Foreskin melanocyte (primary cell): ENCODE measurements at places on chromosomes 6 and 20.

GRCh38 chr6:16674801-16675392, 86.4 kb downstream of the ATXN1 start:
- DNase-seq, result no peak

DNA sequence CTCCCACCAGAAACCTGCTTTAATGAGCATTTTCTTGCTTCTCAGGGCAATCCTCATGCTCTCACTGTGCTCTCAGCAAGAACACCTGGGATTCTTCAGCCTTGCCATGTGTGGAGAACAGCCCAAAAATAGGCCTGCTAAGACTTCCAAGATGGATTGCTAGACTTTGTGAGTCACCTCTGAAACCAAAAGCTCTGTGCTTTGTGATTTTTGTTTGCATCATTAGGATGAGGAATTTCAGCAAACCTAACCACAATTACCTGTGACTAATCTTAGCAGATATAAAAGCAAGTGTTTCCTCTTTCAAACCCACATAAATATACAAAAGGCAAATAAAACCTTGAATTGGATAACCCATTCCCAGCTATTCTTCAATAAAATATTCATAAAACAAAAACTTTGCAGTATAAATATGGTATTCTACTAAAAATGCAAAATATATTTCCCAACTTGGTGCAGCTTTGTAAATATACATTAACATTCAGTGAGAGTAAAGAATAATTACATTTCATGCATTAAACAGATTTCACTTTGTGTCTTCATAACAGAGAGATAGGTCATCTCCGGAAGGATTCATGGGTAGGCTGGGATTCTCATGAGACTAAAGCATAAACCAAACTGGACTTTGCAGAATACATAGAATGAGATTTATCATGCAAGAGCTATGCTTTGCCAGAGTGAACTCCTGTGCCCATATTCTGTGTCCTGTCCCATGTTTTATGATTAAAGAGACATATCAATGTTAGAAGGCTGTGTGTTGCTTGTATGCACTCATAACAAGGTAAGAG, 33.5 kb downstream of the TPBG start:
- DNase-seq, result no peak

DNA sequence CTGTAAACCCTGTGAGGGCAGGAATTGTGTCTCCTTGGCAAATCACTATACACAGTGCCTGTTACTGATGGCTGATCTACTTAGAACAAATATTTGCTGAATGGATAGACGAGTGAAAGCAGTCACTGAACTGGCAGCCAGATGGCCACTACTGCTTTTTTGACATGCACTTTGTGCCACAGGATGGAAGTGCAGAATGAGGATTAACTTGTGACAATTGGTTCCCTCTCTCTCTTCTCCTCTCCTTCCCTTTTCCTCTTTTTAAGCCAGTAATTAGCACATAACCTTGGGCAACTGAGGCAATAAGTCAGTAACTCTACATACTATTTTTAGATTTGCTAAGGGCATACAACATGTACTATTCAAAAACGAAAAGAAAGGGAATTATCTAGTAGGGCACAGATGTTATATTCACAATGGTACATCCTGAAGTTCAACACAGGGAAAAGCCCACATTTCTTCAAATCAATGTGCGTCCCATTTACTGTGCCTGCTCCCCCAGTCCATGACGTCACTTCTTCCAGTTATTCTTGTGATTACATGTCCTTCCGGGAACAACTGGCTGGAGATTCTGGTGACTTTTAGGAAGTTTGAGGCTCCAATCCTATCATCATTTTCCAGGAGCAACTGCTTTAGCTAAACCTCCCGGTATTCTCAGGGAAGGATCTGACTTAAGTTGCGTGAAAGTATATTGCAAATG, 17.0 kb upstream of the RPS6KA2 start:
- DNase-seq, result no peak

- no peak for DNase-seq
Observed at GRCh38 chr6:3227363-3228045, at the start of gene TUBB2B. TSS of gene TUBB2B (minus strand) at chr6:3227653. CDS start at chr6:3227543, 110 bp downstream.

GRCh38 chr6:122947355-122947754, 48.7 kb upstream of the CLVS2 start:
- DNase-seq, result peak; percentile 10

- DNase-seq, result no peak
Observed at GRCh38 chr20:48845721-48846306, 18.0 kb upstream of the PREX1 start.

DNA sequence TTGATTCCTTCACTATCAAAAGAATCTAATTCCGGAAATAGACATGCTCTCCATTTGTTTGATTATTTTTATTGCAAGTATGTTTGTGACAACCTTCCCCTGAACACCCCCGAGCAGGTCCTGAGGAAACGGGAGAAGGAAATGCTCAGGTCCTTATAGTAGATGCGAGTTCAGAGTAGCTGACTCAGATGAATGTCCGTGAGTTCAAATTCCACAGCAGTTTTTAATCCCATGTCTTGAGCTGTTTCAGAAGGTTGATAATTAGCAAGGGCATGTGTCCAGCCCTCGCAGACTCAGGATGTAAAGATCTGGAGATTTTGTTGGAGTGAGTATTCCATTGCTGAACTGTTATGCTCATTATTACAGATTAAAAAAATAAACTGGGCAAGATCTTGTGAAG, 169.3 kb downstream of the BCAS1 start:
- DNase-seq, result no peak

GRCh38 chr20:25046736-25047666, 10.9 kb downstream of the ACSS1 start:
- no peak for DNase-seq

DNA sequence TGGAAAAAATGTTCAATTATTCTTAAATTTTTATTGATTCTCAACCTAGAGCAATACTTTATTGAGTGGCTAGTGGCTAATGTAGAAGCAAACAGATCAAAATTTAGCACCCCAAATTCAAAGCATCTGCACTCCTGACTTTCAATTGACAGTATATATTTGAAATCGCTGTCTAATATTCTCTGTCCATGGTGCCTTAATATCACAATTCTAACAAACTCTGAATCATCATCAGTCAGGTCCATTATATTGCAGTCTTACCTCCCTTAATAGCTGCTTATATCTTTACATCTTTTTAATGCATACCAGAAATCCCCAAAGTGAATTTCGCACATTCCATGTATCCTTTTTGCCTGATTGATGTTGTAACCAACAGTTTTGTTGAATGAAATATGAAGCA, 134.9 kb downstream of the THEMIS start:
- no peak for DNase-seq

GRCh38 chr6:117616391-117617209, 14.3 kb upstream of the GOPC start:
- no peak for DNase-seq

GRCh38 chr6:112144145-112144926, 56.9 kb downstream of the FAM229B start:
- DNase-seq, result no peak

GRCh38 chr6:68738039-68738438, 103.0 kb downstream of the ADGRB3 start:
- no peak for DNase-seq

- no peak for DNase-seq
Observed at GRCh38 chr6:166655251-166655650, 28.2 kb upstream of the RPS6KA2 start.

- DNase-seq, result no peak
Observed at GRCh38 chr6:132272776-132273175, 128.5 kb downstream of the MOXD1 start.

DNA sequence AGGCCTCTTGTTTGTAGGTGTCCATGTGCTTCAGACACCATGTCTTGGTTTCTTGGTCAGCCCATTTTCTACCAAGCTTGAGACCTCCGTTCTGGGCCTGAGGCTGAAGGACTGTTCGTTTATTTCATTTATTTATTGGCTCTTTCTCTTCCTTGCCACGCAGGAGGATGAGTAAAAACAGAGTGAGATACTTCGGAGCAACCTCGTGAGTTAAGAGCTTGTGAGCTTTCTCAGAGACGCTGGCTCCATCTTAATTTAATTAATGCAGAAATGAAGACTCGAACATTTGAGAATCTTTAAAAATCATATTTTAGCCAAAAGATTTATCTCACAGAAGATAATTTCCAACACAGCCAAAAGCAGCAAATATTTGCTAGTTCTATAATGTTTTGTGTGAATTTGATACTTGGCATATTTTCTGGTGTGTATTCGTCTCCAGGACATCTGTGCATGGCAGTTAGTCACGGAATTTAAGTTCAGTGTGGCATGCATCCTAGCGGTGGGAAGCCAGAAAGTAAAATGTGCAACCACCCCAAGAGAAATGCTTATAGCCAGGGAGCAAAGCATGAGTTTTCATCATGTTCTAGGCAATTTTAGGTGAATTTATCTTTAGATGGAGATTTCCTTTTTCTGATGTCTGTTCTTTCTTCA, 76.0 kb downstream of the THBS2 start:
- DNase-seq, result no peak

GRCh38 chr20:49913399-49914047, 1.8 kb downstream of the SPATA2 start:
- no peak for DNase-seq

DNA sequence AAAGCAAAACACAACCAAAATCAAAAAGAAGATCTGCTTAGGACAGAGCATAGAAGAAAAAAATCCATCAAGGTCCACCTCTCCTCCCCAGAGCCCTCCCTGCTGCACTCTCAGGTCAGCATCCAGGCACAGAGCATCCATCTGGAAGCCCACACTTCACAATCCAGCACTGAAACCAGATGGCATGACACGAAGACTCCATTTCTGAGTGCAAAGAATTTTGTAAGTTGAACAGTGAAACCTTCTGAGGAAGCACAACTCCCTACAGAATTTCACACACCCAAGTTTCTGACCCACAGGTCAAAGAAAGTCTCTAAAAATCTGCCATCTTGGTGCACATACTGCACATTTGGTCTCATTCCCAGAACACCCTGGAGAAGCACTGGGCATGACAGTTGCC, 128.8 kb upstream of the STXBP5 start:
- no peak for DNase-seq

DNA sequence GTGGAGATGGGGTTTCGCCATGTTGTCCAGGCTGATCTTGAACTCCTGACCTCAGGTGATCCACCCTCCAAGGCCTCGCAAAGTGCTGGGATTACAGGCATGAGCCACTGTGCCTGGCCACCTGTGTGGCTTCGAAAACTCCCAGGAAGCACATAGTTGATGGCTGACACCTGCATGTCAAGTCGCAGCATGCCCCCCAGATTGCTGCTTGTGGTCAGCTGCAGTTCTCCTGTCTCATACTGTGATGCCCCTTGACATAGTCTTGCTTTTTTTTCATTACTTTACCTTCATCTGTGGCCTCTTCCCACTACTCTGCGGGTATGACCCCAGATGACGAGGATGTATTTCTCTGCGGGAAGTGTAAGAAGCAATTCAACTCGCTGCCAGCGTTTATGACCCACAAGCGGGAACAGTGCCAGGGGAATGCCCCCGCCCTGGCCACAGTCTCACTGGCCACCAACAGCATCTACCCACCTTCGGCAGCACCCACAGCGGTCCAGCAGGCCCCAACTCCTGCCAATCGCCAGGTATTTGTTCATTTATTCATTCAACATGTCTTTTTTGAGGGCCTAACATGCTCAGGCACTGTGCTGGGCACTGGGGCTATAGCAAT, 13.1 kb downstream of the ZNF341 start:
- no peak for DNase-seq

- no peak for DNase-seq
Observed at GRCh38 chr6:149320796-149321195, 3.3 kb downstream of the TAB2 start.

DNA sequence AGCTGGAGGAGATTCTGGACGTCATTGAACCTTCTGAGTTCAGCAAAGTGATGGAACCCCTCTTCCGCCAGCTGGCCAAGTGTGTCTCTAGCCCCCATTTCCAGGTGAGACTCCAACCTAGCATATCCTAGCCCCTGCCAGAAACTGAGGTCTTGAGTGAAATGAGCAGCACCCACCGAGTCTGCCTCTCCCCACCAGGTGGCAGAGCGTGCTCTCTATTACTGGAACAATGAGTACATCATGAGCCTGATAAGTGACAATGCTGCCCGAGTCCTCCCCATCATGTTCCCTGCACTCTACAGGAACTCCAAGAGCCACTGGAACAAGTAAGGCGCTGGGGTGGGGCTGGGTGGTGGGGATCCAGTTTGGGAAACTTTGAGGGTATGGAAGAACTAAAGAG, 4.6 kb downstream of the MEA1 start:
- DNase-seq, result no peak

GRCh38 chr6:170113141-170113540, 177.7 kb downstream of the DLL1 start:
- DNase-seq, result no peak

DNA sequence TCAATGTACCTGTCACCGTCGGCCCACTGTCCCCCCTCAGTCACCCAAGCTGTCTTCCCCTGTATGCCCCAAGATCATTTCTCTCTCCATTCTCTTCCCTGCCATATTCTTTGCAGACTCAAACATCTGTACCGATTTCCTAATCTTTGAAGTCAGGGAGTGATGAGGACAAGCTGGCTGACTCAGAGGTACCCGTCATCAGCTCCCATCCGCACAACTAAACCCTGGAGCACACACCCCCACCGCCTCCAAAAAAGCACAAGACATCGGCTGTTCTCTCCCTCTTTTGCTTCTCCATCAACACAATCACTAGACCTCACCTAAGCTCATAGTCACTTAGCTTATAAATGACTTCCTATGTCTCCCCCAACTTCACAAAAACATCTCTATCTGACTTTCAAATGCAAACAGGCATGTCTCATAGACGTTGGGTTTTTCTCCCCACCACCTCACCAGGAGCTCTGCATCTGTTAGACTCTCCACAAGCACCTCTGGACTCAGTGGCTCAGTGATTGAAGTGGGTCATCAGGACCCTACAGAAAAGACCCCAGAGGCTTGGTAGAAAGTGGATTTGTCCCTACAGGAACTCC, 11.5 kb upstream of the NFATC2 start:
- no peak for DNase-seq

DNA sequence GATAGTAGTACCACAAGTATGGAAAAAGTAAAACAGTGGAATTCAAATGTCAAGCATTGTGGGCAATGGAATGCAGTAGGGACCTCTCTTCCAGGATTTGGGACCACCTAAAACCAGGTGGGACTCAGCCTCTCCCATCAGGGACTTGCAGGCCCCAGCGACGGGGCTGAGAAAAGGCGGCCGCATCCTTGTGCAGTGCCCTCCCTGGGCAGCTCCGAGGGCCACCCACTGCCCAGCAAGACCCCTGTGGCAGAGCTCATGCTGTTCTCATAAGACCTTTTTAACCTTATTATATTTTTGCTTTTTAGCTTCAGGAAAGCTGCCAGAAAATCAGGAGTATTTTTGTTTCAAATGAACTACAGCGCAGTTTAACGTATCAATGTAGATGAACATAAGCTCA, 142.6 kb upstream of the RPS6KA2 start:
- DNase-seq, result no peak

DNA sequence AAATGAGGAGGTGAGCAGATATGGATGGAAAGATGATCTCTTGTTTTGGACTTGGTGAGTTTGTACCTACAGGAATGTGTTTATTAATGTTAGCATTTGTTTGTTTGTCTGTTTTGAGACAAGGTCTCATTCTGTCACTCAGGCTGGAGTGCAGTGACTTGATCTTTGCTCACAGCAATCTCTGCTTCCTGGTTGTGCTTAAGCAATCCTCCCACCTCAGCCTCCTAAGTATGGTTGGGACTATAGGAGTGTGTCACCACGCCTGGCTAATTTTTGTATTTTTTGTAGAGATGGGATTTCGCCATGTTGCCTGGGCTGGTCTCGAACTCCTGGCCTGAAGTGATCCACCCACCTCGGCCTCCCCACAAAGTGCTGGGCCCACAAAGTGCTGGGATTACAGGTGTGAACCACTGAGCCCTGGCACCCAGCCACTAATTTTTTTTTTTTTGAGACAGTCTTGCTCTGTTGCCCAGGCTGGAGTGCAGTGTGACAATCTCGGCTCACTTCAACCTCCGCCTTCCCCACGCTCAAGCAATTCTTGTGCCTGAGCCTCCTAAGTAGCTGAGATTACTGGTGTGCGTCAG, 7.1 kb downstream of the CASP8AP2 start:
- no peak for DNase-seq

- DNase-seq, result no peak
Observed at GRCh38 chr6:4303638-4304037, 168.3 kb upstream of the ECI2 start.
